WERI-Rb-1 (cell line): ENCODE measurements at places on chromosomes 13 and 19.

- DNase-seq, result peak; percentile 48
Measured at GRCh38 chr19:35249146-35249847, 495 bp downstream of the LSR start.

- DNase-seq, result no peak
Measured at GRCh38 chr13:46893221-46893740, 3.6 kb downstream of the HTR2A start.

DNA sequence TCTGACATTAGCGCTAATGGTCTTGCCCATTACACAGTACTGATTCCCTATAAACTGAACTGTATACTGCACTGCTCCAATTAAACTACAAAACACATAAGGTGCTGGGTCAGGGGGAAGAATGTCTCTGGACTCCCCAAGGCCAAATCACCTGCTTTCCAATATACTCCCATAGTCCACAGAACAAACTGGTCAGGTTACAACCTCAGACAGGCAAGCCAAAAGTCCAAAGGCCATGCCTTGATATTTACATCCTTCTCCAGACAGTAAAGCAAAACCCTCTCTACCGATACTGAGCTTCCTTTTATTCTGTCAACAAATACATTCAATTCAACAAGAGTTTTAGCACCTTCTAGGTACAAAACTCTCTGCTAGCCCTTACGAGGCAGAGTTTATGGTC, 8.9 kb downstream of the ZNF541 start:
- no peak for DNase-seq

DNA sequence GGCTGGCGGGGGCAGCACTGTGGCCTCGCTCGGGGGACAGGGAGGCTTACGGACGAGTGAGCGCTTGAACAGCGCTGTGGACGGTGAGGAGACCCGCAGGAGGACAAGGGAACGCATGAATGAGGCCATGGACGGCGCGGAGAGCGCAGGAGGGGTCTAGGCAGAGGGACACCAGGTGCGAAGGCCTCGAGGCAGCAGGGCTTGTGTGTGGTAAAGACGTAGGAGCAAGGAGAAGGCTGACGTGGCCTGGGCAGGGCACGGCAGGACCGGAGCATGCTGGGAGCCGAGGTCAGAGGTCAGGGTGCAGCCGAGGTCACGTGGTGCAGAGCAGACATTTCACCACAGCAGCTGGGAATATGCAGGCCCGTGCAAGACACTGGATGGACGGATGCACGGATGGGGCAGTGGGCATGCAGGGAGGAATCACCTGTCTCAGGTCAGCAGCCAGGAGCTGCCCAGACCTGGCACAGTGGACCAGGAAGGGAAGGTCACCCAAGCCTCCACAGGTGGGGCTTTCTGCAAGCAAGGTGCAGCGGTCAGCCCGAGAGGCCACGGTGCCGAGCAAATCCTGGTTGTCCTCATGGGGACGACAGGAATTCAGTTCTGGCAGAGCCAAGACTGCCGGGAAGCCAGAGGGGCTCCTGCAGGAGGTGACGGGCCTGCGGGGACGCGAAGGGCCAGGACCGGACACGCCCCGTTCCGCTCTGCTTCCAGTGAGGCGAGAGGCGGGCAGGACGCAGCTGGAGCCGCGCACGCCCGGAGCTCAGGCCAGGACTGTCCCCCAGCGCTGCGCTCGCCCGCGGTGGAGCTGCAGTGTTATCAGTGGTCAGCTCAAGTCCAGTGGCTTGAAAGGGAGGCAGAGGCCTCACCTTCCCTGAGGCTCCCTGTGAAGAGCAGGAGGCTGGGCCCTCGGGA, 72.2 kb downstream of the RASA3 start:
- DNase-seq, result no peak

- no peak for DNase-seq
Measured at GRCh38 chr19:41434450-41434849, 5.3 kb downstream of the DMAC2 start.

DNA sequence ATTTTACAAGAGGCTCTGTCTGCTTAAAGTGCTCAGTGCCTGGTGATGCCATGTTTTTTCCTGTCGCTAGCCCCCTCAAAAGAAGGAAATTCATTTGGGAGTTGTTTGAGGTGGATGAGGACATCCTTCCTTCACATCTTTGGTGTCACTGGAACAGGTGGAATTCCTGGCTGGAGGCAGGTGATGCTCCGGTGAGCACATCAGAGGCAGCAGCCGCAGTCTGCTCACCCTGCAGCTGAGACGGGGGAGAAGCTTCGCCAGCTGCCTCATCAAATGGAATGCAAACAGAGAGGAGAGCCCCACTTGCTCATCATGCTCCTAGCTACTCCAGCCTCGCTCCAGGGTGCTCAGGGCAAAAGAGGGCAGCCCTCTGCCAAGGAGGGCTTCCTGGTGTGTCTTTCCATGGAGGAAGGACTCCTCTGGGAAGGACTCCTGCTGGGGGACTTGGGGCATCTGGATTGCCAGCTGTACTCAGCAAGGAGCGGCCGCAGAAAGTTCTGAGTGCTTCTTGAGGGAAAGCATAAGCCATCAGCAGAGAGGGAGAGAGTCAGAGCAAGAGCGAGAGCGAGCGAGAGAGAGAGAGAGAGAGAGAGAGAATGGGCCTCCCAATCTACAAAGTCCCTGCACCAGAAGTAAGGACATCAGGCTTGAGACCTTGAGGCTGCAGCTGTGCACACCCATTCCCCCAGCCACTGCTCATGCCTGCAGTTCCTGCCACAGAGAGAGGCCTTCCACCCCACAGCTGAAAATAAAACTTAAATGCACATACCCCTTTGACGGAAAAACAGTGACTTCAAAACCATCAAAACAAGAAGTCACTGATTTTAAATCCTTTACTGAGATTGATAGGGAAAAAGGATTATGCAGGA, 74.3 kb upstream of the UBL3 start:
- DNase-seq, result no peak

DNA sequence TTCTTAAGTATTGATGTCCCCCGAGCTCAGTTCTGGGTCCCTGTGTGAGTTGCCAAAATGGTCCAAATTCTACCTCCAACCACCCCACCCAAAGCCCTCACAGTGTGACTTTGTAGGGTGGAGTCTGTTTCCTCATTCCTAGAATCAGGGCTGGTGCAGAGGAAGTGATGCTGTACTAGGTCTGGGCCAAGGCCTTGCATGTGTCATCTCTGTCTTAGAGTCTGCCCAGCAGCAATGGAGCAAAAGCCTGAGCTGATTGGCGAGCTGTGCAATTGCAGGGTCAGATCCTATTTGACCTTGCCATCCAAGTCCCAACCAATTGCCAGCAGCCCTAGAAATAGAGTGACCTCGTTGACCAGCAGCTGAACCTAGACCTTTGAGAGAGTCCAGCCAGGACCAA, 97.0 kb upstream of the ANKRD10 start:
- DNase-seq, result no peak

DNA sequence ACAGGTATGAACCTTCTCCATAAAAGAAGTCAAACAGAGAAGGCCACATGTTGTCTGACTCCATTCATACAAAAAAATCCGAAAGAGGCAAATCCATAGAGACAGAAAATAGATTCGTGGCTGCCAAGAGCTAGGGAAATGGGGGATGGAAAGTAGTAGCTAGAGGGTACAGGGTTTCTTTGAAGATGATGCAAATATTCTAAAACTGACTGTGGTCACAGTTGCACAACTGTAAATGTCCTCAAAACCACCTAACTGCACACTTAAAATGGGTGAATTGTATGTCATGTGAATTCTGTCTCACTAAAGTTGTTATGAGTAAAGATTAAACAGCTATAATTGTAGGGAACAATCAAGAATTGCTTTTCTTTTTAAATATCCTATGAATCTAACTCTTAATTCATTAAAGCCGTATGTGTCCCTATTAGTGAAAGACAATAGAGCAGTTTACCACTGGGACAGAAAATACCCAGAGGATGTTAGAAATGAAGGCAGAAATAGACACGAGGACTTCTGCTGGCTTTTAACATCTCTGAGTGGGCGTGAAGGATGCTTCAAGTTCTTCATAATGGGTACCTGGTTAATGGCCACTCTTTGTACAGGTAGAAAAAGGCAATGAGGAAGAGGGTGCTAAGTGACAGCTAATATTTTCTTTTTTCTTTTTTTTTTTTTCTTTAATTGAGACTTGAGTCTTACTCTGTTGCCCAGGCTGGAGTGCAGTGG, 21.2 kb downstream of the INSR start:
- DNase-seq, result no peak

DNA sequence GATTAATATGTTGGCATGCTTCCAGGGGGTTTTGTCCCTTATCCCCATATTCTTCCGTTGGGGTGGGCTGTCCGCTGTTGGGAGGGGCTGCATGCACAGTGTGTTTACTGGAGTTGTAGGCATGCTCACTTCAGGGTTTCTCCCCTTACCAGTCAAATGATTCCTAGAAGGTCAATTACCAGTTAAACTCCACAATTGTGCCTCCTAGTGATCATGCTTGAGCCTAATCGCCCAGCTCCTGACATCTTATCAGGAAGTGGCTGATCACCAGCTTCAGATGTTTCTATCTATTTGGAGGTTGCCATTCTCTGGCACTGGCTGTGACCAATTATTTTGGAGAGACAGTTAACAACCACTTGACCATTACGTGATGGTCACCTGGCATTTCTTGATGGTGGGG, 1090.0 kb downstream of the SLITRK5 start:
- DNase-seq, result no peak

GRCh38 chr13:80654638-80655249, 313.8 kb upstream of the SPRY2 start:
- DNase-seq, result no peak

- no peak for DNase-seq
Measured at GRCh38 chr13:57740719-57741118, 109.2 kb downstream of the PCDH17 start.

DNA sequence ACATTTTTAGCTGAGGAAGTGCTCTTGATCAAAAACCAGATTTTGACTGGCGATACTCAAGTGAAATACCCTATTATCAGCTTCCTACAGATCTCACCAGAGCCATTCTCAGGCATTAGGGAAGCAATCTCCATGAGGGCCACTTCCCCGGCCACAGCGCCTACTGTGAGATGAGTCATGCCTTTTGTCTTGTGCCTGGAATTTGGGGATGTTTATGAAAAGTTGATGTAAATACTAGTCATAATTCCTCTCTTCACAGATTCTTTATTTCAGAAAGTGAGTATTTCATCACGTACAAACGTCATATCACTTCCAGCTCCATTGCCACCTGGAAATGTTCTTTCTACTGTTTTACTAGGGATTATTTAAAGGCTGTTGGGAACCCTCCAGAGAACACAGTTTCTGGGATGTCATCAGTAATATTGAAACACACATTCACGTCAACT, 25.3 kb upstream of the SLC46A3 start:
- no peak for DNase-seq
